NCI-H226 (cell line): ENCODE measurements at places on chromosomes 1 and 21.

DNA sequence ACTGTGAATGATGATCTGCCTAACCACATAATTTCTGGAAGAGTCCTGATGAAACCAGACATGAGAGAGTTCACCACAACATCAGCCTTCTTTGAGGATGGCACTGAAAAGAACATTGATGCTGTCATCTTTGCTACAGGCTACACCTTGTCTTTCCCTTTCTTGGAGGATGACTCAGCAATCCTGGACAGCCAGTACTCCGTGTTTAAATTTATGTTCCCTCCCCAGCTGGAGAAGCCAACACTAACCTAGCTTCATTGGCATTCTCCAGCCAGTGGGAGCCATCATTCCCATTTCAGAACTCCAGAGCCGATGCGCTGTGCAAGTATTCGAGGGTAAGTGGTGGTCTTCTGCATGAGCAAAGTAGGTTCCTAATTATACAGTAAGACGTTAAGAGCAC is 164.1 kb upstream of the POGK start:
- DNase-seq: no peak

GRCh38 chr1:8241417-8242014 is 76.4 kb upstream of the SLC45A1 start:
- no peak for DNase-seq

DNA sequence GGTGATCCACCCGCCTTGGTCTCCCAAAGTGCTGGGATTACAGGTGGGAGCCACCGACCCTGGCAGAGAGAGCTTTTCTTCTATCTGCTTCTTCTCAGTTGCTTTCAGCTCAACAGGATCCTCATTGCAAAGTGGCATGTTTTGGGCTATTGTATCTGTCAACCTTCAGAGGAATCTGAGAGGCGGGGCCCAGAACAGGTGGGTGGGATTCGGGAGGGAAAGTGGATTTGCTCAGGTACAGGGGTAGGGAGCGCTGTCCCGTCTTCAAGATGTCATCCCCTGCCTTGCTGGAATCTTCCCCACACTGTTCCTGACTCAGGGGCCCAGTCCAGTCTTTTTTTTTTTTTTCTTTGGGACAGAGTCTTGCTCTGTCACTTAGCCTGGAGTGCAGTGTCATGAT is 26.9 kb upstream of the RCC2 start:
- no peak for DNase-seq

DNA sequence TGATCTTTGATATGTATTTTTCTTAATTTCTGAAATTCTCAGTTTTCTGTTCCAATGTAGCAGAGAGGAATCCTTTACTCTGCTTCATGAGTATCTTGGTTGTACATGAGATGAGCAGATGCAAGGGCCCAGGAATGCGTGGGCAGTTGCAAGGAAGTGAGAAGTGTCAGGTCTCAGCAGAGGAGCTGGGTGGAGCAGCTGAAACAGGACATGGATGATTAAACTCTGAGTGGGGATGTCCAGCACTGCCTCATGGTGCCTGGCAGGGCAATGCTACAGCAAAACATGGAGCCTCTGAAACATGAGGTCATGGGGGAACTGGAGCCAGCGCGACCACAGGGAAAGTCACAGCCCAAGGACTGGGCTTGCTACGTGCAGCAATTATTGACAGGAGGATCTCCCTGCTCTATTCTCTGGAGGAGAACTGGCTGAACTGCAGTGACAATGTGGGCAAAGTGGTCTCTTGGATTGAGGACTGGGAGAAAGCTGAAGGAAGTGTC is 48.4 kb downstream of the COLGALT2 start:
- peak; percentile 96 for DNase-seq

- DNase-seq: peak; percentile 96
These were observed 44.3 kb upstream of the EPS8L3 start for GRCh38 chr1:109807822-109808680.

DNA sequence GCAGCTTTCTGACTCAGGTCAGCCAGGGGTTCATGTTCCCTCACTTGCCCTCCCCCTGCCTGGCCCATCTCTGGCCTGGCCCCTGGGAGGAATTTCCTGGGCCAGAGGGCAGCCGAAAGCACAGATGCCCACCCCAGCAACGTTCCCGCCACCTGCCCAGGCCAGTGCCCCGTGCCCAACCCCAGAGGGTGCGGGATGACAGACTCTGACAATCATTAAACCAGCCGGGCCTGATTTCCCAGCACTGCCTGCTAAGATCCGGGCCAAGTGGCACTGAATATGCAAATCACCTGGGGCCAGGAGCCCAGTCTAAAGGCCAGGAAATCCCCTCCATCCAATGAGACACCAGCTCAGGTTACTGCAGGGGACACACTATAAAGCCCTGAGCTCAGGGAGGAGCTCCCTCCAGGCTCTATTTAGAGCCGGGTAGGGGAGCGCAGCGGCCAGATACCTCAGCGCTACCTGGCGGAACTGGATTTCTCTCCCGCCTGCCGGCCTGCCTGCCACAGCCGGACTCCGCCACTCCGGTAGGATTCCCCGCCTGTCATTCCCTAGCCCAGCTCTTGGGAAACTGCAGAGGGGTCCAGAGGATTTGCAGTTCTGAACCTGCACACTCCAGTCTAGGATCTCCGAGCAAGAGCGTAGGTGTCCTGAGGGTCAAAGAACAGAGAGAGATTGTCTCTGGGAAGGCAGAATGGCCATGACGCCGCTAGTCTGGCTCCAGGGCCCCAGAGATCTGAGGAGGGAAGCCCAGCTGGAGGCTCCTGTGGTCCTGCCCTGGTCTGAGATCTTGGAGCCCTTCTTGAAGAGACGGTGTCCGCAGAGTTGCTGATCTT is at the start of gene ELF3:
Gene ELF3, plus strand, starts transcription at position 408 of the 836 bp plus-strand sequence. CDS start 550 bp downstream, outside the sequence.
- peak; percentile 37 for DNase-seq

DNA sequence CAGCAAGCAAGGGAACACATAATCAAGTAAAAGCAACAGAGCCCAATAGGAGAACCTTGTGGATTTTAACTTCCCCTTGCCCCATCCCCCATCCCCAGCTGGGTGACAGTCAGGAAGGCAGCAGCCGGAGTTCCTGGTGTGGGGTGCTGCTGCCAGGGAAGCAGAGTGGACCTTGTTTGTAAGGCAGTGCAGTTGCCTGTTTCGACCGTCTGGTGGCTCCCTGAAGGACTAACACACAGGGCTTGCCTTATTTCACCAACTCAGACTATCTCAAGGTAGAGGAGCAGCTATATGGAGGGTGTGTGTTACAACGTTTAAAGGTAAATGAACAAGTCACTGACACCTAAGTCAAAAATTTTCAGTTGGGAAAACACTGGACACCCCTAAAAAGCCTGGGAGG is 6.6 kb downstream of the KRTAP10-8 start:
- DNase-seq: no peak

- DNase-seq: peak; percentile 69
These were observed 5.3 kb downstream of the HES2 start for GRCh38 chr1:6414443-6414844.

GRCh38 chr1:239516579-239516978 is 130.2 kb downstream of the CHRM3 start:
- no peak for DNase-seq

DNA sequence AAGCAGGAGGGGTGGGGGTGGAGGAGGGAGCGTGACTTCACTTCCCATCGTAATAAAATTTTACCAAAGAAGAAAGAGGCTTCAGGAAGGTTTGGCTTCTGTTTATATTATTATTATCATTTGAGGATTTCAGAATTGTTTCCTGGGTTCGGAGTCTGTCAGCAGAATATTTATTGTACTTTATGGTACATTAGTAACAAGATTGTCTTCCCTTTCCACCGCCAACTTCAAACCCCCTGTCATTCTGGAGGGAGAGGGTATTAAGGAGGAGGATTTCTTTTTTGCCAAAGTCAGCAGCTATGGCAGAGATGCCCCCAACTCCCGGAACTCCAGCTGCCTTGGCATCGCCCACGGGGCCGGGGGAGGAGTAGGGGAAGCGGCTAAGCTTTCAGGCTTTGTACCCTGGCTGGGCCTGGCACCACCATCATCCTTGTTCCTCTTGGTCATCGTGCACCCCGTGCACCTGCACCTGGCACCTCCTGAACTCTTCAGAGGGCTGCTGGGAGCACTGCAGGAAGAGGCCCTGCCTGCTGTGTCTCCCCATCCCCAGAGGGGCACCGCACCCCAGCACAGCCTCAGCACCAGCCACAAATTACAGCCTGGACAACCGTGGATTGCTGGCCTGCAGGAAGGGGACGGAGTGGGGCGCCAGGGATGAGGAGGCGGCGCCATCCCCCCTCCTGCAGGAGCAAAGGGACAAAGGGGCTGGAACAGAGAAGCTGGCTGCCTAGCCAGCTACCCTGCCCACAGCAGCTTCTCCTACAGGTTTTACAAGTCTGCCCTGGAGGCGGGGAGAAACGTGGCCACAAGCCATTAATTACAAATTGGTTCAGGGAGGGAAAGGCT is 24.0 kb upstream of the PAX7 start:
- no peak for DNase-seq

- no peak for DNase-seq
These were observed 44.0 kb downstream of the IGSF21 start for GRCh38 chr1:18151436-18152122.

GRCh38 chr1:47727697-47728085 is 269.5 kb downstream of the TRABD2B start:
- DNase-seq: no peak

- no peak for DNase-seq
These were observed 46.6 kb downstream of the TOR3A start for GRCh38 chr1:179128520-179128919.

DNA sequence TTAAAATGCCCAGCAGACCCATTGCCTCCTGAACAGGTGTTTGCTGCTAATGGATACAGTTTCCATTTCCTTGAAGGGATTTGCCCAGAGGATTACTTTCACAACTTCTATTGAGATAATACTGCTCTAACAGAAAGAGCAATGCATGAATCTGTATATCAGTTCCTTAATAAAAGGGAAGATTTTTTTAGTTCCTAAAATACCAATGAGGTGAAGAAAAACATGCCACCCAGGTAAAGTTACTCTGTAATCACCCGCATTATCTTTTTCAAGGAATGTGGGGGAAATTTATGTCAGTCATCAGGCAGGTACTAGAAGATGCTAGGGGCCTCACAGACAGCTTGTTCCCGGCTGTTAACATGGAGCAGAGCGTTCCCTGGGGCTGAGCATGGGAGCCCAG is 41.1 kb downstream of the KCNJ15 start:
- no peak for DNase-seq

DNA sequence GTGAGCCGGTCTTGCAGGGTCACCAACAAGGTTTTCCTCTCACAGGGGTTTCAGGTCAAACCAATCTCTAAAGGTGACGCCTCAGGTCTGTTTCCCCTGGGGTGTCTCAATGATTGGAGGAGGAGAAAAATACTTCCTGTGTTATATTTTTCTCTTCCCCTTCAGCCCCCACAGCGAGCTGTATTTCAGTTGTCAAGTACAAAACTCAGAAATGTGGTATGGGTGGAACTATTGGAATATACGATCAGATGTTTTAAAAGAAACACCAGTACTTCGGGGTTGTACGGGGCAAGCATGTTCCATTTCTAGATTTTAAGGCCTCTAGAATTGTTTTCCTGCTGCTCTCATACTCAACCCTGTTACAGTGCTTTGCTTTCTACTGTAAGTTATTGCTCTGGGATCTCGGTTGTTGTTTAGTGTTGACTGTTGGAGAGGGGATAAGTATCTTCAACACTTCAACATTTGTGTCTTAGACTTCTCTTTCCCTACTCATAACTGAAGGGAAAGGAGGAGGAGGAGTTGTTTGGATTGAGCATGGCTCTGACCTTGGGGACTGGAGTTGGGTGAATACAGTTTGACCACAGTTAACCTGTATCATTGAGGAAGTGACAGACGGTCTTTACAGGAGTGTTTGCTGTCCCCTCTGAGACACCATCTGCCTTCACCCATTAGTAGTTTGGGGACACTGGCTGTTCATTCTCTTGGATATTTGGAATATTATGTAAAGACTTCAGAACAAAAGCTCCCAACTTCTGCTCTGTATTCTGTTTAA is 2.0 kb downstream of the MAPKAPK2 start:
- DNase-seq: no peak

DNA sequence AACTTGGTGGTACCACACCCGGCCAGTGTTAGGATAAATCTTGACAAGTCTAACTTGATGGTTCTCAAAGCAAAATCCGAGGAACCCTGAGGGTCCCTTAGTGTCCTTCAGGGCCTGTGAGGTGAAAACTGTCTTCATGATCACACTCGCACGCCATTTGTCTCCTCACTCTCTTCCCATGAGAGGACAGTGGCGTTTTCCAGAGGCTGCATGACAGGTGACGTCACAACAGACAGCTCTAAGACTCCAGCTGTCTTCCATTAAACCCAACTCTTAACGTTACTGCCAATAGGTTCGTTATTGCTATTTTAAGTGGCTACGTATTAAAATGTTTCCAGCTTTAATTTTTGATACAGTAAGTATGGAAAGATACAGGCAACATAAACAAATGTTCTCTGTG is 13.8 kb downstream of the CFAP74 start:
- no peak for DNase-seq
